ENCODE measurements at places on chromosomes 6 and 20.

DNA sequence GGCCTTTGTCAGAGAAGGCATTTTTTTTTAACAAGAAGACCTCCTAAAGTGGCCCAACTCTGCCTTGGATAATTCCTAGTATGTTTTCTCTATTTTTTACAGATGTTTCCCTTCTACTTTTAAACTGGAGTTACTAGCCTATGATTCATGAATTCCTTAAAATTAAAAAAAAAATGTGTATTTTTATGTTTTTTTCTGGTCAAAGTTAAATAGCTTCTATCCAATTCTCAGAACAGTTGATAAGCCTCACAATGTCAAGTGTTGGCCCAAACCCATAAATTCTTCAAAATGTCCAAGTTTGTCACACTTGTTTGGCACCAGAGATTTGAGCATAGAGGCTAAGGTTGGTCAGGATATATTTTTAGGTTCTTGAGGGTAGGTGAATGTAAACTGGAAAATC, 64.0 kb downstream of the JAG1 start:
- DNase-seq, result no peak

DNA sequence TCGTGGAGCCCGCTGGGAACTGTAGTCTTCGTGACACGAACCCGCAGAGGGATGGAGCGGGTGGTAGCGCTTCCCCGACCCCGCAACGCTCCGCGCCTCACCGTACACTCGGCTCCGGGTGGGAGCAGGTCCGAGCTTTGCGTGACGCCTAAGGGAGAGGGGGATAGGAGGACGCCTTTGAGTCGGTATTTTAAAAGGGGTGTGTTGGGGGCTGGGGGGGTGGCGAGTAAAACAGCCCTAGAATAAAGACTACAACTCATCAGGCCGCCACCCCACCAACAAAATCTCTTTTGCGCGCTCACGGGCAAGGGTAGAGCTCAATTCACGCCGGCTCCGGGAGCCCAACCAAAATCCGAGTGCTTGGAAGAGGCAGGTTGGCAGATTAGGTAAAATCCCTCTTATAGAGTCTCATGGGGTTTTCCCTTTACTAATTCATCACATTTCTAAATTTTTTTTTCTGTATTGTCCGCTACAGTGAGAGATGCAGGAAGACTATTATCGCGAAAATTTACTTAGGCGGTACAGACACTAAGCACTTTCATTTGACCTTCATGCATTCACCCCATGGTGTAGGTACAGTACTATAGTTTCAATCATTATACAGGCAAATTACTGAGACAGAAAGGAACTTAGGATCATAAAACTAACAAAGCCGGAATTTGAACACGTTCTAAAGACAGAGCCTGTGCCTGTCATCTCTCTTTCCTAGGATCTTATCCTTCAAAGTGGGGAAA, 706 bp upstream of the SNX14 start:
- DNase-seq, result peak; percentile 19

DNA sequence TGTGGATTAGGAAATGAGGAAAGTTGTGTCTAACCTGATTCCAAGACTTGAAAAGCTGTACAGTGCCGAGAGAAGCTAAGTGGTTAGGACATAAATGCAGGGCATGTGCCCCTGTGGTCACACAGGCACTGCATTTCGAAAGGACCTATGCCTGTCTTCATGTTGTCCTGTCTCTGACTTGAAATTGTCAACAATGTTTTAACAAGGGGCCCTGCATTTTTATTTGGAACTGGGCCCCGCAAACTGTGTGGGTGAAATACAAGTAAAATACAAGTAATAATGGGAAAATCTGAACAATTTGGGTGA, 38.8 kb downstream of the MRS2 start:
- DNase-seq, result no peak

DNA sequence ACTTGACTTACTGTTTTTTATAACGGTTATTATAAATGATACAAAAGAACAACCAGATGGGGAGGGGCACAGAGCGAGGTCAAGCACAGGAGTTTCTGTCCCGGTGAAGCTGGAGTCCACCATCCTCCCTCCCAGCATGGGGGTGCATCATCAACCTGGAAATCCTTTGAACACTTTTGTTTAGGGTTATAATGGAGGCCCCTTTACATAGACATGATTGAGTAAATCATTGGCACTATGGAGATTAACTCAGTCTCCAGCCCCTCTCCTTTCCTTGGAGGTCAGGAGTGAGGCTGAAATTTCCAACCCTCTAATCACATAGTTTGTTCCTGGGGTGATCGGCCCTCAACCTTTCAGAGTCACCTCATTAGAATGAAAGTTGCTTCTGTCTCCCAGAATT, 71.8 kb upstream of the ANKEF1 start:
- no peak for DNase-seq

GRCh38 chr6:134593442-134593841, 275.5 kb upstream of the SGK1 start:
- no peak for DNase-seq

DNA sequence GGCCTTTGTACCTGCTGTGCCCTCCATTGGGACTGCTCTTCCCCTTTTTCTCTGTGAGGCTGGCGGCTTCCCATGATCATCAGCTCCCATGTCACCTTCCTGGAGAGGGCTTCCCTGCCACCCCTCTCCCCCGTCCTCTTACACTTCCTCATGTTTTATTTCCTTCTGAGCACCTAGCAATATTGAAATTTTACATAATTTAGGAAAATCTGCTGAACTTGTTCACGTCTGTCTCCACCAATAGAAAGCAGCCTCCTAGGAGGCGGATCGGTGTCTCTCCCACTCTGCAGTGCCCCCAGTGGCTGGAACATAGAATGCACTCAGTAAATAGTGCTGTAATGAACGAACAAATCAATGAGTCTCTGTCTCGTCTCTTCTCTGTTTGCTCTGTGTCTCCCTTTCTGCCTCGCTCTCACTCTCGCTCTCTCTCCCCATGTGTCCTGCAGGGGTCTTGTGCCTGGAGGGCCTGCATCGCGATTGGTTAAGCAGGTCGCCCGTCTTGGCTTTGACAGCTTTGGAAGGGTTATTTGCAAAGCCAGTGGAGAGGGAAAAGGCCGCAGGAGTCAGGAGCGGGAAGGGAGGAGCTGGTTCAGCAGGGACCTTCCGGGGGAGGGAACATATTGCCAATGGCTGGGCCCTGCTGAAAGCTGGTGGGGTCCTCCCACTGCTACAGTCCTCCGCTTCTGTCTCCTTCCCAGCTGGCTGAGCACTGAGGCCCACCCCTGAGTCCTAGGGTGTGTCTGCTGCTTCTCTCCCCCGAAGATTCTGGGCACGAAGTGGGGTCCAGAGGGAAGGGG, 12.1 kb upstream of the OCSTAMP start:
- peak; percentile 51 for DNase-seq

DNA sequence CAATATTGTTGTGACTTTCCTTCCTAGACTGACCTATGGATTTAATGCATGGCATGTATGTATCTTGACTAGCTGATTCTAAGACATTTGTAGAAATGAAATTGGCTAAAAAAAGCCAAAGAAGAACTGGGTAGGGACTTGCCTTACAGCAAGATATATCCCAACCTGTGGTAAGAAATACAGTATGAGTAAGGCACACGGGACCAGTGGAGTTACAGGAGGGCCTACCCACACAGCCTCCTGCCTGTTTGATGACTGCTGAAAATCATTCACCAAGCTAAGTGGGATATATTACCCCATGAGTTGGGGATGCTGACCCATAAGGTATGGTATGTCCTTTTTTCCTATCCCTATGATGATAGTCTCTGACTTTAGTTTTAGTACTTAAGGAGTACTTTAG, 112.2 kb downstream of the INSM1 start:
- DNase-seq, result no peak

GRCh38 chr6:79984261-79984660, 20.2 kb upstream of the TTK start:
- DNase-seq, result no peak

- no peak for DNase-seq
These were observed 193.4 kb upstream of the PRDM1 start for GRCh38 chr6:105892577-105893262.

DNA sequence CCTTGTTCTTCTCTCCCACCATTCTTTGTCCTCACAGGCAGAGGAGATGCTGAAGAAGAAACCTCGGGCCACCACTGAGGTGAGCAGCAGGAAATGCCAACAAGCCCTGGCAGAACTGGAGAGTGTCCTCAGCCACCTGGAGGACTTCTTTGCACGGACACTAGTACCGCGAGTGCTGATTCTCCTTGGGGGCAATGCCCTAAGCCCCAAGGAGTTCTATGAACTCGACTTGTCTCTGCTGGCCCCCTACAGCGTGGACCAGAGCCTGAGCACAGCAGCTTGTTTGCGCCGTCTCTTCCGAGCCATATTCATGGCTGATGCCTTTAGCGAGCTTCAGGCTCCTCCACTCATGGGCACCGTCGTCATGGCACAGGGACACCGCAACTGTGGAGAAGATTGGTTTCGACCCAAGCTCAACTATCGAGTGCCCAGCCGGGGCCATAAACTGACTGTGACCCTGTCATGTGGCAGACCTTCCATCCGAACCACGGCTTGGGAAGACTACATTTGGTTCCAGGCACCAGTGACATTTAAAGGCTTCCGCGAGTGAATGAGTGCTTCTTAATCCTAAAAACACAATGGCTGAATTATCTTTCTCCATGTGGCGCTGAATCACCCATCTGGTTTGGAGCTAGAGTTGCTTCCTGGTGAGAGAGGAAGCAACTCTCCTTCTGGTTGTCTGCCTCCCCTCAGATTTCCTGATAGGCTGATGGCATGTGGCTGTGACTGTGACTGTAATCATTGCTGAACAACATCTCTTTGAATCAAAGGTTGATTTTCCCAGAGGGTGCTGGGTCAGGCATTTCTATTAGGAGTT, 4.6 kb downstream of the MAD2L1BP start:
- no peak for DNase-seq

DNA sequence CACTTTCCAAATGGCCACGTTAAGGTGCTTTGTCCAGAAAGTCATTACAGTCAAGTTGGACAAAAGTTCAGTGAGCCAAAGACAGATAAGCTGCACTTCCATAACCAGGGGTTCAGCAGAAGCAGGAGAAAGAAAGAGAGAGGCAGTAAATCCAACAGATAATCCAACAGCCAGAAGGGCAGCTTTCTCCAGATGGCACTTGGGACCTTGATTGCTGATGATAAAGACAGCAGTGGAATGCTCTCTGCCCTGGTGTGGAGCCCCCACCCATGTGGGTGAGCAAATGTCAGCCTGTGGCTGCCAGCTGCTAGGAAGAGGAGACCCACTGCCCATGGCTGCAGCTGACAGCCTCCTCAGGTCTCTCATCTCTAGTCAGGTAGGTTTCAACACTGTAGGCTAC, 18.7 kb upstream of the NRSN1 start:
- no peak for DNase-seq

- DNase-seq, result no peak
These were observed 64.0 kb downstream of the BCKDHB start for GRCh38 chr6:80170433-80170832.

GRCh38 chr6:167227984-167228383, 63.1 kb upstream of the UNC93A start:
- DNase-seq, result no peak

DNA sequence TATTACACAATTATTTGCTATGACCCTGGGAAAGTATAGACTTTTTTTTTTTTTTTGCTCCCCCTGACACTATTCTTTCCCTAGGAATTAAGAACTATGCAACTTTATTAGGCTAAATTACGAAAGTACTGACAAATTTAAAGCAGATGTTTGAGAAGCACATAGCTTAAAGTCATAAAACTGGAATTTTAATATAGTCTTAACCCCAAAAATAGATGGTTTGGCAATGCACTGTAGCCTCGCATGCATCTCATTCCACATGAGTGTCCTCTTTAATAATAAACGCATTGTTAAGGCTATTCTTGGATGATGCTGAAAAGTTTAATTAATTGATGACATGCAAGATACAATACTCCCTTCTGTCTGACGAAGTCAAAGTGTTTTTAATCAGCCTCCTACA, 49.3 kb downstream of the TBC1D7 start:
- no peak for DNase-seq

GRCh38 chr20:15359056-15359455, 1021.6 kb upstream of the FLRT3 start:
- no peak for DNase-seq

GRCh38 chr20:17568972-17569521, 828 bp upstream of the DSTN start:
- DNase-seq, result peak; percentile 70

GRCh38 chr6:140572867-140573266, 1198.4 kb upstream of the CITED2 start:
- no peak for DNase-seq

GRCh38 chr6:55034752-55035151, 139.6 kb upstream of the HCRTR2 start:
- DNase-seq, result no peak

- no peak for DNase-seq
These were observed 65.0 kb upstream of the SIRPA start for GRCh38 chr20:1830240-1830639.

DNA sequence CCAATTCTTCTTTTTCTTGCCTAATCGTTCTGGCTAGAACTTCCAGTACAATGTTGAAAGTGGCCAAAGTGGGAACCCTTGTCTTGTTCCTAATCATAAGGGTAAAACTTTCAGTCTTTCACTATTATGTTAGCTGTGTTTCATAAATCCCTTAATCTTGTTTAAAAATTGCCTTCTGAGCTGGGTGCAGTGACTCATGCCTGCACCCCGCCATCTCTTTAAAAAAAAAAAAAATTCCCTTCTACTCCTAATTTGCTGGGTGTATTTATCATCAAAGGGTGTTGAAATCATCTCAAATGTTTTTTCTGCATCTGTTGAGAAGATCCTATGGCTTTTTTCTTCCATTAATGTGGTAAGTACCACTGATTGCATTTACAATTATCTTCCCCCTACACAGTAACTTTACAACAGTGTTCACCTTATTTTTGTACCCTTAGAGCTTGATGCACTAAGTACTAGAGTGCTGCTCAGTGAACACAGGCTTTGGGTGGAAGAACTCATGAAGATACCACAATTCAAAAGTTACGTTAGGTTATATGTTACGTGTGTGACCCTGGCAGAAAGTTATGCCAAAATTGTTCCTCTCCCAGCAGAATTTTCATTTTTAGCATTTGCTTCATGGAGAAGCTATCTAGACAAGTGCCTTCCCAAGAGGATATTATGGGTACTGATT, 9.7 kb downstream of the SNRPB start:
- DNase-seq, result no peak

DNA sequence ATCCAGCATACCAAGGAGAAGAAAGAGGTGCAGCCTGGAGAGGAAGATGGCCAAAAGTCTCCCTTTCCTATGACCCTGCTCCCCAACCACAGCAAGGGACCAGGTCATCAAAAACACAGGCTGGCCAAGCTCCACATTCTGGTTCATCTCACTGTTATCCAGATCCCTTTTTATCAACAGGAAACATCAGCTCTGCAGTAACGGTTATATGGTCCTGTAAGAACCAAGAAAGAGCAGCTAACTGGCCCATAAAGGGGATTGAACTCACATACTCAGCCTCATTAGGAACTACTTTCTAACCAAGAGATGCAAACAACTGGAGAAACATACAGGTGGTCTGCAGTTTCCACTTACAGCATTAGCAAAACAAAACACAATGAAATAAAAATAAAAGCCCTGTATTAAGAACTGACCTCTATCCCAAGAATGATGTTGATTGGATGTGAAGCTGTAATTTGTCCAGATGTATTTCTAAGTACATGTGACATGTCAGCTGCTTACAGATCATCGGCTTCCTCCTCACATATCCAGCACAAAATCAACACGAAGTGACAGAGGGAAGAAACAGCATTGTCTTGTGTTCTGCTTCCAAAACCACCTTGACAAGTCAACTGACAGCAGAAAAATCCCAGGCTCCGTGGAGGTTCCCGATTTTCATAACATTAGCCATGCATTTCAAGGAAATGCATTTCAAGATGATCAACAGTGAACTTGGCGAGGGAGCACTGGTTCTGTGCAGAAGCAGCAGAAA, 557.2 kb upstream of the AGPAT4 start:
- no peak for DNase-seq

GRCh38 chr6:150018846-150019580, 6.3 kb downstream of the RAET1L start:
- no peak for DNase-seq
